ENCODE measurements at places on chromosomes 12 and 14.

- no peak for DNase-seq
Observed at GRCh38 chr14:51668870-51669269, 17.2 kb downstream of the FRMD6 start.

DNA sequence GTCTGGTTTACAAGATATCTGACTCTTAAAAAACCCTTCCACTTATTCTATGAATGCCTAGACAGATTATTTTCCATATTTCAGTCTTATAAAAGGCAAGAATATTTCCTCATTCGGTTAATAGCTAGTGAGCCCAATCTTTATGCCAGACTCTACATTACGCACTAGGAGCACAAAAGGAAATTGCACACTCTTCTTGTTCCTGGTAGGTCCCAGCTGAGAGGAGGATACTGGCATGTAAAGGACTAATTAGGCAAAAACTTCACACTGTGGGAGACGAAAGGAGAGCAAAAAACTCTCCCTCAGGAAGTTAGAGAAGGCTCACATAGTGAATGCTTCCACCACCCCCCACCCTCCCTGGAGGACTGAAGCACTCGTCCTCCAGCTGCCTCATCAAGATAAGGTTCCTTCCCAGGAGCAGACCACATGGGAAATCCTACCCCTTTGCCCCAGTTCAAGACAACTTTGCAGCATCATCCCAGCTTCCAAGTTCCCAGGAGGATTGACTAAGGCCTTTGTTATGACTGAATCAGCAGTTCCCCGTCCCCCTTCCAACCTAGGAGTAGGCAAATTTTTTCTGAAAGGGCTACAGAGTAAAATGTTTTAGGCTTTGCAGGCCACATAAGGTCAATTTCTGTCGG is 14.5 kb downstream of the CAPZA3 start:
- DNase-seq, result no peak

DNA sequence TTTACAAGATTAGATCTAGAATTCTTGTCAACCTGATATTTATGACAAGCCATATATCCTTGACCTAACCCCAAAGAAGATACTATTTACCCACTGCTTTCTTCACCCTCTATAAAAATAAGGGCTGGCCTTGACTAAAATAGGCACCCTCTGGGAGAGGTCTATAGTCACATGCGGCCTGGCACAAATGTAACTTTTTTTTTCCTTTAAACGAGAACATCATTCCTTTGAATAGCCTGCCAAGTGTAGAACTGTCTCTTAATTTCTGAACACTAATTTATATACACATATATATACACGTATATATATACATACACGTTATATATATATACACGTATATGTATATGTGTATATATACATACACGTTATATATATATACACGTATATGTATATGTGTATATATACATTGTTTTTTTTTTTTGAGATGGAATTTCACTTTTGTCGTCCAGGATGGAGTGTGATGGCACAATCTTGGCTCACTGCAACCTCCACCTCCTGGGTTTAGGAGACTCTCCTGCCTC is 18.6 kb downstream of the PPTC7 start:
- DNase-seq, result no peak

GRCh38 chr14:55221186-55221585 is 29.8 kb upstream of the DLGAP5 start:
- DNase-seq, result no peak

DNA sequence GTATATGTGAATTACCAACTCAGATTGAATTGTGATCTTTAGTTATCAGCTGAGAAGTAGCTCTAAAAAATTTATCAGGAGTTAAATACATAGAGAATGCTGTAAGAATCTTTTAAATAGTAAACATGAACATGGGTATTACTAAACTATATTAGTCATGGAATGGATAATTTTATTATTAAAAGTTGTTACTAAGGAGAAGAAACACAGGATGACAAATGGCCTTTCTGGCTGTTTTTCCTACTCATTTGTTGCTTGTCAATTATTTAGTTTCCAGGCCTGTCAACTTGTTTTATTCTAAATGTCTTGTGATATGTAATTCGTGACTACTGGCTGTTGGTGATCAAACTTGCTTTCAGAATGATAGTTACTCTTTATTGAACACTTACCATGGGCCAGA is 58.7 kb downstream of the KTN1 start:
- no peak for DNase-seq

- DNase-seq, result no peak
Observed at GRCh38 chr14:95309261-95310051, 10.3 kb downstream of the CLMN start.

DNA sequence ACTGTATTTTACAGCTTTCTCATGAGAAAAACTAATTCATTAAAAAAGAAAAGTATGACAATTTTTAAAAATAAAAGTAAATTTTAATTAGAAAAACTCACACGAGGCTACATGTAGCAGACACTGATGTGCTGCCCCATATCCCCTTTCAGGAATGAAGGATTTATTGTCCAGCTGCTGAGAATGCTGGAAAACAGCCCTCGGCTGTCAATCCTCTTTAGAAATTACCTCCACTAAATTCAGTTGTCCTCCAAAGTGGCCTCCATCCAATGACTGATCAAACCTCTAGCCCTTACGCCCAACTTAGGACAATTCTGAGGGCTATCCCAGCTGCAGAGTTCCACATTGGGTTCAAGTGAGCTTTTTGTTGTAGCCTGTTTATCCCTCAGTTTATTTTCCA is 29.8 kb upstream of the AP4S1 start:
- DNase-seq, result no peak

- DNase-seq, result no peak
Observed at GRCh38 chr12:79406993-79407392, 283.8 kb downstream of the PAWR start.

- no peak for DNase-seq
Observed at GRCh38 chr12:115758183-115758582, 519.3 kb downstream of the MED13L start.

- no peak for DNase-seq
Observed at GRCh38 chr14:74281069-74281468, 21.7 kb downstream of the ABCD4 start.

GRCh38 chr12:25962932-25963525 is 4.5 kb downstream of the RASSF8 start:
- DNase-seq, result no peak

- DNase-seq, result no peak
Observed at GRCh38 chr12:119556854-119557253, 36.7 kb upstream of the TMEM233 start.

- peak; percentile 68 for DNase-seq
Observed at GRCh38 chr14:90518941-90519256, 122.1 kb downstream of the CALM1 start.

DNA sequence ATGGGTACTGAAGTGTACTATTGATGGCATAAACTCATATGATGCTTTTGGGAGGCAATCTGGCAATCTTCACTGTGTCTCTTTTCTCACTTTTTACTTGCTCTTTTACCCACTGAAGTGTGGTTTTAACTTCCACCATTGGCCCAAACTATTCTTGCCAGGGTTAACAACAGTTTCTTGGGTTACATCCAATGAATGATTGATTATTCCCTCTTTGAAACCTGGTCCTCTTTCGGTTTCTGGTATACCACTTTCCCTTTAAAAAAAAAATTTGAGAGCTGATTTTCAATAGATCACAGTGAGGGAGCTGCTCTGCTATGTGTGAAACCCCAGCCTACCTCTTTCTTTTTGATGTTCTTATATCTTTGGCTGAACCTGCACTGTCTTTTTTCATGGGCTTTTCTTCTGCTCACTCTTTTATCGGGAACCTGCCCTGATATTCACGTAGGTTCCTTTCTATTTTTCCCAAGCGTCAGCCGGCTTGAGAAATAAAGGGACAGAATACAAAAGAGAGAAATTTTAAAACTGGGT is 56.1 kb upstream of the OR4E1 start:
- no peak for DNase-seq

DNA sequence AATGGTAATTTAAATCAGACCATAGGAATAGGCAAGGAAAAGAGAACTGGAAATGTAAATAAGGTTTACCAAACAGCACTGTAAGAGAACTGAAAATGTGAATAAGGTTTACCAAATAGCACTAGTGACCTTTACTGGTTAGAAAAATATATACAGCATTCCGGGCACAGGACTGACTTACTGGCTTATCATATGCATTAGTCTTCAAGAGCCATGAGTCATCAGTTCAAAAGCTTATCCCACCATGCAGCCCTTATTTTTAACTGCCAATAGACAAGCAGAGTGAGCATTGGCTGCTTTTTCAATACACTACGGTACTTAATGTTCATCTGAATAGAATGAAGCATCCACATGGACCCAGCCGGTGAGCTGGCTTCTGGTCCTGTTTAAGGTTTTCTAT is 13.0 kb upstream of the NELL2 start:
- DNase-seq, result no peak

DNA sequence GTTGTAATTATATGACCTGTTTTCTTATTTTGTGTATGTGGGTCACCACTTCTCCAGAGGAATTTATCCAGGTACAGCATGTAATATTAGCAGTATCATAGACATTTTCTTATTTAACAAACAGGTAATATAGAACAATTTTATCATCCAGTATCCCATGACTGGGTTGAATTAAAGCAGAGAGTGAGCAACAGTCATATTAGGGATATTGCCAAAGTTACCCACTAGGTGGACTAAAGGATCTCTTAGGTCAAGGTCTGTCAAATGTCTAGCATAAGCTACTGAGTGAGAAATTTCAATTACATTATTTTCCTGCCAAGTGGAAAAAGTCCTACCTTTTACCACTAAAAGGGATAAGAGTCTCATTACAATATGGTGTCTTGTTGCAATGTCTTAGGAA is 62.1 kb upstream of the TRIM9 start:
- no peak for DNase-seq

GRCh38 chr12:119444462-119445044 is 110.0 kb downstream of the CCDC60 start:
- peak; percentile 67 for DNase-seq

- DNase-seq, result no peak
Observed at GRCh38 chr14:74888164-74889158, 6.7 kb downstream of the DLST start.

GRCh38 chr12:65511912-65512311 is 233.4 kb downstream of the MSRB3 start:
- DNase-seq, result no peak

GRCh38 chr14:61325166-61325565 is 3.8 kb downstream of the PRKCH start:
- no peak for DNase-seq

GRCh38 chr12:130704606-130705005 is 11.5 kb downstream of the RIMBP2 start:
- no peak for DNase-seq

- no peak for DNase-seq
Observed at GRCh38 chr14:52412426-52412825, 98.3 kb downstream of the PTGER2 start.

- no peak for DNase-seq
Observed at GRCh38 chr14:65267856-65268255, 144.7 kb upstream of the FUT8 start.

DNA sequence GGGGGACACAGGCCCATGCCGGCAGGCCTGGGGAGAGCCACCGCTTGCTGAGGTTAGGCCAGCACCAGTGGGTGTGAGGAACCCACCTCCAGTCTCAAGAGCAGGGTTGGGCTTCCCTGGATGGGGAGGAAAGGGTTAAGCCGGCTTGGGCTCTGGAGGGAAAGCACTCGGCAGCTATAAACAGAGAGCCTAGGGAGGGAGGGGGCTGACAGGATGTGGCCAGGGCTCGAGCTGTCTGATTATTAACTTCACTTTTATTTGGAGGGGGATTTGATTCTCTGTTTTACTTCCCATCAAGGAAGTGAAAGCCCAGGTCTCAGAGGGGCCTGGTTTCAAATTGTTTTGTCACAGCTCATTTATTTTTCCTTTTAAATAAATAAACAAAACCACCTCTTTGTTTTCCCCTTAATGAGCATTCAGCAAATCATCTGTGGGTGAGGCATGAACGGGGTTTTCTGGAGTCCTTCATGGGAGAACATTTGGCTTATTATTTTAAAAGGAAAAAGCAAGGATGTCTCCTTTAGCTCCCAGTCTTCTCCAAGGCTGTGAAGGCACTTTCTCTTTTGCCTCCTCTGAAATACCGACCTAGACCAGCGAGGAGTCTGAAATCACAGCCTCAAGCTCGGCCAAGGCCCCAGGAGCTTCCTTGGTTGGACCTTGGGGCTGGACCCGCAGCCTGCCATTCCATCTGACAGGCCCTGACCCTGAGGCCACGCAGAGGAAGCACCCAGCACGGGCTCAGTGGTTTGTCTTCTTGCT is 21.9 kb upstream of the ZFP36L1 start:
- peak; percentile 79 for DNase-seq

- DNase-seq, result no peak
Observed at GRCh38 chr14:68834816-68835215, 41.9 kb upstream of the ZFP36L1 start.

GRCh38 chr12:50555471-50555885 is 50.7 kb downstream of the DIP2B start:
- DNase-seq, result no peak

GRCh38 chr12:68871921-68872320 is 61.0 kb downstream of the CPM start:
- peak; percentile 27 for DNase-seq

DNA sequence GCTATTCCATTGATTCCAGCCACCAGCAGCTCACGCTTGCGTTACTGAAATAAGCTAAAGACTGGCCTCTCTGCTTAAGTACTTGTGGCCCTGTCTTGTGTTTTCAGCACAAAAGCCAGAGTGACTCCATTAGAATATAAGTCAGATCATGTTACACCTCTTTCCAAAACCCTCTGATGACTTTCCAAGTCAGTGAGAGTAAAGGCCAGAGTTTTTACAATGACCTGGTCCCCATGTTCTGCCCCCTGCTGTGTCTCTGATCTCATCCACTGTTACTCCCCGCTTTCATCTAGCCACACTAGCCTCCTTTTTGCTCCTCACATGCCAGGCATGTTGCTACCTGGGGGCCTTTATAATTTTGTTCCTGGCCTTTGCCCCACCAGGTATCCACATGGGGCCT is 6.9 kb upstream of the CKAP4 start:
- no peak for DNase-seq

- no peak for DNase-seq
Observed at GRCh38 chr12:6967651-6968100, 2.8 kb downstream of the PHB2 start.

DNA sequence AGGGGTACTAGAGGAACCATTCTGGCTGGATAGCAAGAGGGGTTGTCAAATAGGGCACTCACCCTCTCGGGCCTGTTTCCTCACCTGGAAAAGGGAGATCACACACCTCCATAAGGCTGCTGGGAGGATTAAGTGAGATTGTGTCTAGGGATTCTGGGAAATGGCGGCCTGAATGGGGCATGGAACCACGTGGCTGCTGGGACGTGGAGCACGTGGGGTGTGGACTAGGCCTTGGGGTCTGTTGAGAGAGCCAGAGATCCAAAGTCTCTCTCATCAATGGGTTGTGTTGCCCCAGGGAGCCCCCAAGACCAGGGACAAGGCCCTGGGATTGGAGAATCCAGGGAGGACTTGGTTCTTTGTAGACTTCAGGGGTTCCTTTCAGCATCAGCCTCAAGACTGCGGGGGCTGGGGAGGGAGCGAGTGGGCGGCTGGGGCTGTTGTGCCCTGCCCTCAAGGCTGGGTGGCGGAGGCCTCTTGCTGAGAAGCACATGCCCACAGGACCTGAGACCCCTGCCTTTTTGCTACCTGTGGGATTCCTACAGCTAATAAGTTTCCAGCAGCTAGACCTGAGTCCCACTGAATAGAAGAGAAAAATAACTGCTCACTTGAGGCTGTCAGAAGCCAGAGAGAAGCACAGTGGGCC is 3.4 kb upstream of the MYL2 start:
- no peak for DNase-seq
